ENCODE measurements at places on chromosomes 1 and 21.

GRCh38 chr1:245232931-245233330 is 78.1 kb downstream of the KIF26B start:
- DNase-seq, result no peak

GRCh38 chr1:45328680-45329079 is 2.0 kb downstream of the HPDL start:
- no peak for DNase-seq

DNA sequence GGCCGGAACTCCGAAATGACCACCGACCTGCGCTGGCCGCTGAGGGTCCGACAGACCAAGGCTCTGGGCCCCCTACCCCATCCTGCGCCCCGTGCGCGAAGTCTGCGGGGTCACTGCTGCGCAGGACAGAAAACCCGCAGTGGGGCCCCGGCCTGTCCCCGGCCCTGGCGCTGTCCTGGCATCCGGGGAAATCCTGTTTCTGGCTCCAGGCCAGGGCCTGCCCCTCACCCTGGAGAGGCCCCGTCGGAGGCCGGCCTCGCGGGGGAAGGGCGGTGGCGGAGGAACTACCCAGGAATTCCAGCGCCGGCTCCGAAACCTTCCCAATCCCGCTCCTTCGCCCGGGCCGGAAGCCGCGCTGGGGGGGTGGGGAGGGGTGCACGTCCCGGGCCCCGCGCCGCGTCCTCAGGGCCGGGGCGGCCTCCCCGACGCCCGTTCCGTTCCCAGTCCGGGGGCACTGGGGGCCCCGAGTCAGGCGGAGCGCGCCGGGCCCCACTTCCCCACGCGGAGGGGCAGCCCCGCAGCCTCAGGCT is 77.0 kb downstream of the MORN1 start:
- no peak for DNase-seq

DNA sequence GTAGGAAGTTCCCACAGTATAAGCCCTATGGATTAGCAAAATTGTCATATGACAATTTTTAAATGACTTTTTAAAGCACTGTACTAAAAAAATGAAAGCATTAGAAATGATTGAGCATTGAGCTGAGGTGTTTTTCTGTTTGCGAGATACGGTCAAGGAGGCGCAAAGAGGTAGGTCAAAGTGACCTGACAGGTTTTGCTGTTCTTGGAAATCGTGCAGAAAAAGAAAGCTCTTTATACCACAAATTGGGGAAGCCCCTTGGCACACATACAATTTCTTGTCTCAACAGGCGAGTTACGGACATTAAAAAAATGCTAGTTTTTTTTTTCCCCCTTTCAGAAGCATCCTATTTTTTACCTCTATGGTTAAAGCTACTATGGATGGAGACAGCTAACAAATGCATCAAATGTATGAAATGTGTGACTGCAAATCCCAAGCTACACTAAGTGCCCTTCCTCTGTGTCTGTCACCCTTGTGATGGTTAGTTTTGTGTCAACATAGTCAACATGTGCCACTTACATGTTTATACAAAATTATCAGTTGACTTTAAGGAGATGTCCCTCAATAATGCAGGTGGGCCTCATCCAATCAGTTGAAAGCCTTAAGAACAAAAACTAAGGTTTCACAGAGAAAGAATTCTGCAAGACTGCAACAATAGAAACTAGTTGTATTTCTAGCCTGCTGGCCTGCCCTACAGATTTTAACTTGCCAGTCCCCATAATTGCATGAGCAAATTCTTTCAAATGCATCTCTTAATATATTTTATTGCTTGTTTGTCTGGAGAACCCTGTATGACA is 29.3 kb downstream of the CRYZ start:
- no peak for DNase-seq

DNA sequence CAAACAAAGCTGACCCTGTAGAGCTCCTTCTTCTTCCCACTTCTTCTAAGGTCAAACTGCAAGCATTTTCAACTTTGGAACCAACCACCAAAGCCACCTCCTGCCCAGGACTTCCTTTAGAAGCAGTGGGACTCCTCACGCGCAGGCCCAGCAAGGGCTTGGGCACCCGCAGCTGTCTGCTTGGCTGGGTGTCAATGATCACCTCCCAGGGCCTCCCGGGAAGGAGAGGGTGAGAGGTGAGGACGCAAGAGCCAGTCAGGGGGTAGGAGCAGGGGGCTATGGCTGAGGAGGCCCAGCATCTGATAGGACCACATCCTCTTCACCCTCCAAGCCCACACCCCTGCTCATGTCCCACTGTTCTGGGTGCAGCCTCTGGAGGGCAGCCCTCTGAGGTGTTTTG is 10.2 kb downstream of the KLHL21 start:
- DNase-seq, result no peak

GRCh38 chr1:68010090-68010489 is 40.3 kb downstream of the DIRAS3 start:
- DNase-seq, result no peak

GRCh38 chr21:43012596-43012995 is 38.2 kb downstream of the PKNOX1 start:
- DNase-seq, result no peak
